ENCODE measurements at places on chromosomes 7 and 10.
A peak's percentile ranks its signal among the peaks of the same experiment; 100 is the strongest.

DNA sequence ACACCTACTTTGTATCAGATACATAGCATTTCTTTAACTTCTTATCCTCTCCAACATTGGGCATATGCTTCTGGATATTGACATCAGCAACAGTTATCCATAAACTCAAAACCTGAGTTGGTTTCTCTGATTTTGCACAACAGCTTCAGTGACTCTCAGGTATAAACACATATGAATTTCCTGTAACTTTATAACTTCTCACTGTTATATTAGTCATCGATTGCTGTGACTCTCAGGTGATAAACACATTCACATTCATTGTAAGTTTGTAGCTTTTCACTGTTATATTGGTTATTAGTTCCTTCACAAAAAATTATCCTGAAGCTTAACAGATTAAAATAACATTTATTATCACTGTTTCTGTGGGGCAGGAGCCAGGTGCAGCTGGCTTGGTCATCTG is 57.0 kb downstream of the ASAH2B start:
- DNase-seq, result no peak

GRCh38 chr7:135789431-135789830 is 40.8 kb upstream of the FAM180A start:
- no peak for DNase-seq

DNA sequence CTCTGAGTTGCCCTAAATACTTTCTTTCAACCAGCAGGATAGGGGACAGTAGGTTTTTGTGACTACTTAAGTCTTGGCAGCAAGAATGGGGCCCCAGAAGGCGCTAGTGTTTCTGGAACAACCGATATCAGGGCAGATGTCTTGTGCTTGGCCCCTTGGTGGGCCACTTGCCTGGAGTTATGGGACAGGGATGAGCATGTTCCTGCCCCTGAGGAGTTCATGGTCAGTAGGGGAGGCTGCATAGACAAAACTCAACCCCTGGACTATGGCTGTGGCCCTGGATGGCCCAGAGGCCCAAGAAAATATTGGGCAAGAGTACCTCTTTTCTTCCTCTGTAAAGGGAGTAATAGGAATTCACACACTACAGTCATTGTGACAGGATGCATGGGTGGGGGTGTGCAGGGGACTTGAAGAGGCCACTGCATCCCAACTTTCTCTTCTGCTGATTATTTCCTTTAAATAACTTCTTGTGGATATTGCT is 57.7 kb upstream of the IGFBP3 start:
- DNase-seq, result no peak

DNA sequence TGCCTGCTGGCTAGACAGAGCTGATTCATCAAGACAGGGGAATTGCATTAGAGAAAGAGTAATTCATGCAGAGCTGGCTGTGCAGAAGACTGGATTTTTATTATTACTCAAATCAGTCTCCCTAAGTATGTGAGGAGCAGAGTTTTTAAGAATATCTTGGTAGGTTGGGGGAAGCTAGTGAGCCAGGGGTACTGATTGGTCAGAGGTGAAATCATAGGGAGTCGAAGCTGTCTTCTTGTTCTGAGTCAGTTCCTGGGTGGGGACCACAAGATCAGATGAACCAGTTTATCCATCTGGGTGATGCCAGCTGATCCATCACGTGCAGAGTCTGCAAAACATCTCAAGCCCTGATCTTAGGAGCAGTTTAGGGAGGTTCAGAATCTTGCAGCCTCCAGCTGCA is 39.8 kb downstream of the FOXI2 start:
- no peak for DNase-seq

GRCh38 chr10:130493021-130493420 is 356.8 kb downstream of the GLRX3 start:
- DNase-seq, result no peak

GRCh38 chr7:14894826-14895225 is 7.7 kb downstream of the DGKB start:
- DNase-seq, result no peak

DNA sequence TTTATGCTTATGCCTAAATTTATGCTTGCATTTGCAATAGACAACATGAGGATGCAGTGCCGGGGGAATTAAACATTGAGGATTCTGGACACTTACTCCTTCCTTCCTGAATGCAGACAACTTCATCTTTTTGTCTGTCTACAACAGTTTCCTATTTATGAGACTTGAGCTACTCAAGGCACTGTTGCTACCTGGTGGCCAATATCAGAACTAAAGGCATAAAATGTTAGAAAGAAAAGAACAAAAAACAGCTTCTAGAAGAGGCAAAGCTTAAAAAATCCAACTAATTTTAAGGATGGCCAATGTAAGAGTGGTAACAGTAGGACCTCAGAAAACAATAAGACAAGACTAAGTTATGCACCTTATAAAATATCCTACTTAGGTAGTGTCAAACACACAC is 144.5 kb upstream of the PTN start:
- no peak for DNase-seq

DNA sequence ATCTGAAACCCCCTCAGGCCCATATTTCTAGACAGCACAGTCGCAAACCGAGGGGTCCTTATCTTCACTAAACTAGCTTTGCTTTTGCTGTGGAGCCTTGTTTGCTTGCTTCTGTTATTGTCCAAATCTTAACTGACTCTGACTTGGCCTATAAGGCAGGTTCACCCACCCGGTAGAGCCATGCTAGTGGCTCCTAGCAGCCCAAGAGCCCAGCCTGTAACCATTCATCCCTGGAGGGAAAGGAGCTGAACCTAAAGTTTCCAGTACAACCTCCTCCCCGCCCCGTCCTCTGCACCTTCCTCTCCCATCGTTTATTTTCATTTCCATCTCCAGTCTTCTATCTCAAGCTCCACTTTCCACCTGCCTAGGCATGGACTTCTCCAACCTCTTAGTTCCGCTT is 345.7 kb downstream of the PTPRN2 start:
- DNase-seq, result no peak

DNA sequence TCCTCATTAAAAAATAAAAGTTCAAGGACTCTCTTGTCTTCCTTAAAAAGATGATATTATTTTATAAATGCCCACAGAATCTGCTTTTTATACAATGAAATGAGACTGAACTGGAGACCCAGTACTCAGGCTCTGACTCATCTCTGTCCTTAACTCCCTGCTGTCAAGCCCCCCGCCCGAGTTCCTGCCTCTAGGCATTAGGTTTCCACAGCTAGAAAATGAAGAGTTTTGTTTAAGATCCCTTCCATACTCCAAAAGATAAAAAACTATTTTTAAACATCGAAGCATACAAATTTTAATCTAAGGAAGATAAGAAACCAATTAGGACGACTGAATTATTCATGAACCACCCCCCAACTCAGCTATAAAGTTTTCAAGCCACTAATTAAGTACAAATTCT is 97.7 kb upstream of the FEZF1 start:
- DNase-seq, result no peak

DNA sequence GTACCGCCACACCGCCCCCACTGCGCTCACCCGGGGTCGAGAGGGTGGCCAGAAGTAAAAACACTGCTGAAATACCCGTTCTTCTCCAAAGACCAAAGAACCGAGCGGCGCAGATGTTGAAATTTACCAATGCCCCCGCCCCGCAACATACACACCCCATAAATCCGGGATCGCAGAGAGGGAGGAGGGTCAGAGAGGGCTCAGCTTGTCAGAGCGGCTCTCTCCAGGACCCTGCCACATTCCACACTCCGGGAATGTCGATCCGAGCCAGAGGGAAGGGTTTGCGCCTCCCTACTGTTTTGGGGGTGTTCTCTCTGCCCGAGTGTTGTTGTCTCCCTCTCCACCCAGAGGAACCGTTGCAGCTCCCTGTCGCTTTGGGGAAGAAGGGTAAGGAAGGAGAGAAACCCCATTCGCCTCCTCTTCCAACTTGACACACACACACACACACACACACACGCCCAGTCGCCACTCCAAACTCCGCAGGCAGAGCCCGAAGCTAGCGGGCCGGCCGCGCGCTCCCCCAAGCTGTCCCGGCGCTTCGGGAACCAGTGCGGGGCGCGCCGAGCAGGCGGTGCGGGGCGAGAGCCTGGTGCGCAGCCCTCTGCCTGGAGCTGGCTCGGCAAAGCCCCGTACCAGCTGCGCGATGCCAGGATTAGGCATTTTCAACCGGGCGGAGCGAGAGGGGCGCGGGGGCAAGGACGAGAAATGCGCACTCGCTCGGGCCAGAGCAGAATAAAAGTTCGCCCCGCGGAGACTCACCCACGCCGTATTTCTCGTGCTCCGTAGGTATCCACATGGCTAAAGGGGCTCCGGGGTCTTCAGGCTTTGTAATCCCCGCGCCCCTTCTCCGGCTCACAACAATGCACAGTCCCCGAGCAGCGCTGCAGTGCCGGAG is 609 bp downstream of the DOCK4 start:
- peak; percentile 48 for DNase-seq

DNA sequence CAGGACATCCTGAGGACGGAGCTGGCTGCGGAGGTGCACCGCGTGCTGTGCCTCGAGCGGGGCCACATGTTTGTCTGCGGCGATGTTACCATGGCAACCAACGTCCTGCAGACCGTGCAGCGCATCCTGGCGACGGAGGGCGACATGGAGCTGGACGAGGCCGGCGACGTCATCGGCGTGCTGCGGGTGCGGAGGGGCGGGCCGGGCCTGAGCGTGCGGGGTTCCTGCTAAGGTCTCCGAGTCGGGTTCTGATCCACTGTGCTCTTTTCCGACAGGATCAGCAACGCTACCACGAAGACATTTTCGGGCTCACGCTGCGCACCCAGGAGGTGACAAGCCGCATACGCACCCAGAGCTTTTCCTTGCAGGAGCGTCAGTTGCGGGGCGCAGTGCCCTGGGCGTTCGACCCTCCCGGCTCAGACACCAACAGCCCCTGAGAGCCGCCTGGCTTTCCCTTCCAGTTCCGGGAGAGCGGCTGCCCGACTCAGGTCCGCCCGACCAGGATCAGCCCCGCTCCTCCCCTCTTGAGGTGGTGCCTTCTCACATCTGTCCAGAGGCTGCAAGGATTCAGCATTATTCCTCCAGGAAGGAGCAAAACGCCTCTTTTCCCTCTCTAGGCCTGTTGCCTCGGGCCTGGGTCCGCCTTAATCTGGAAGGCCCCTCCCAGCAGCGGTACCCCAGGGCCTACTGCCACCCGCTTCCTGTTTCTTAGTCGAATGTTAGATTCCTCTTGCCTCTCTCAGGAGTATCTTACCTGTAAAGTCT is 10.4 kb downstream of the ATG9B start:
- peak; percentile 23 for DNase-seq

- DNase-seq, result no peak
These were observed 90.3 kb downstream of the FAM107B start for GRCh38 chr10:14684354-14684753.

- no peak for DNase-seq
These were observed 17.6 kb downstream of the MINDY4 start for GRCh38 chr7:30788640-30789333.

DNA sequence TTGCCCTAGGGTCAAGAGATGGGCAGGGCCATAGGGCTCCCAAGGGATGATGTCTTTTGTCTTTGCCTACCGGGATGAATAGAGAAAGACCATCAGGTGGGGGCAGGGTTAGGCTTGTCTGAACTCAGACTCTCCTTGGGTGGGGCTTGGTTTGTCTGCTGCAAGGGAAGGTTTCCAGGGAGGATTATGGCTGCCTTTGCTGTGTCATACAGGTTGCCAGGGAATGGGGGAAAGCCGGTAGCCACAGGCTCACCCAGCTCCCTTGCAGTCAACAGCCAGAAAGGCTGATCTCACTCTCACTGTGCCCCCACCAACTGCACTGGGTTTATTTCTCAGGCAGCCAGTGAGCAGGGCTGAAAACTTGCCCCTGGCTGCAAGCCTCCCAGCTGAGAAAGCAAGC is 253.2 kb downstream of the POLR1F start:
- DNase-seq, result no peak

GRCh38 chr7:90777465-90777864 is 181.3 kb downstream of the CDK14 start:
- no peak for DNase-seq

GRCh38 chr10:14740684-14741247 is 33.9 kb downstream of the FAM107B start:
- no peak for DNase-seq

DNA sequence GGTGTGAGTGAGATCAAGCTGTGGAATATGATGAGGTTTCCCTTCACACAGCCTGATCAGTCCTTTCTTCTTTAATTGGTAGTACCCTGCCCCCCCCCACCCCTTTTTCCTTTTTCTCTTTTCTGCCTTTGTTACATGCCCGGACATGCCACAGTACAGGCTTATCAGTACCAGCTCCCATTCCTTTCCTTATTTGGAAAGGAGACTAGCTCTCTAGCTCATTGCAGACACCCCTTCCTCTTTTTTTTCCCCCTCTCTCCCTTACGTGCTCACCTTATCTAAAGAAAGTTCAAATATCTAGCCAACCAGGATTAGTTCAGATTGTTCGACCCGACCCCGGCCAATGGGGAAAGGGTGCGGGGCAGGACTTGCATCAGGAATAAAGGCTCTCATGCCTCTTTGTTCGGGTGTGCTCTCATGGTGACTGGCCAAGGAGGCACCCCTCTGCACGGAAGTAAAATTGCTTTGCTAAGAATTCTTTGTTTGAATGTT is 230.4 kb downstream of the ACTR3B start:
- no peak for DNase-seq

DNA sequence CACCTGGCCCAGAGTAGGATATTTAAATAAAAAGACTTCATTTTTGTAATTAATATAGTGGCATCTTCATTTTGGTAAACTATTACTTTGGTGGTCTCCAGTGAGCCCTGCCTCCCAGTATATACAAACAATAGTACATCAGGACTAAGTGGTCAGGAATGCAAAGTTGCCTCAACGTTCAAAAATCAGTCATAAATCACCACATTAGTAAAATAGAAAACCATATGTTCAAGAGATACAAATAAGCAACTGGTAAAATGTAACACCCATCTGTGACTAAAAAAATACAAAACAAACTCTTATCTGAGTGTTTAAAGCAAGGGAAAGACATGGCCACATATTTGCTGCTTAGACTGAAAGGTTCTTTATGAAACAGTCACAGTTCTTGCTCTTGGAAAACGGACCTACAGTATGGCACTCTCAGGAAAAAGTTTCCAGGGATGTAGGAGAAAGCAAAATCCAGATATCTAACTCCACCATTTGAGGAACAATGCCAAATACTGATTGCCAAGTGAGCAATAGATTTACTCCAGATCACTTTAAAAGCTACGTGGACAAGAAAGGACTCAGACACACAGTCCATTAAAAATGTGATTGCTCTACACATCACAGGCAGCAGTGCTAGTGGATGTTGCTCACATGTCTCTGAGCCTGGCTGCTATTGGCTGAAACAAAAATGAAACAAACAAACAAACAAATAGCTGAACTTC is 15.1 kb upstream of the RHOBTB1 start:
- DNase-seq, result no peak

DNA sequence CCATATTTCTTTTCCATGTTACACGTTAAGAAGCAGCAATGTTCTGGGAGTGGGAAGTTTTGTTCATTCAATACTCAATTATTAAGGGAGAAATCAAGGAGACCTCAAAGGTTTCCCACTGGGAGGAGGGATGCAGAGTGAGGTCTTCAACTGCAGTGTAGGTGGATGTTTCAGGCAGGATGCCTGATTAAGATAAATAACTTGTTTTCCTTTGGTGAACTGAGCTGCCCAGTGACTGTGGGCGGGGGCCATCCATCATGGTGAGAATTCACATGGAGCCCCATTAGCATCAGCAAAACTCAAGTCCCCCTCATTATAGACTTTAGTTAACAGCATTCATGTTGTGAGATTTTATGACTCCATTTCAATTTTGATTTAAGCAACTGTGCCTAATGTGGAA is 121.1 kb downstream of the PLPP4 start:
- DNase-seq, result no peak

GRCh38 chr10:103192451-103193106 is 493 bp downstream of the NT5C2 start:
- DNase-seq, result peak; percentile 69
